ENCODE measurements at places on chromosomes 7 and 10.

GRCh38 chr7:150443793-150444540 is 6.5 kb upstream of the GIMAP8 start:
- DNase-seq, result no peak

DNA sequence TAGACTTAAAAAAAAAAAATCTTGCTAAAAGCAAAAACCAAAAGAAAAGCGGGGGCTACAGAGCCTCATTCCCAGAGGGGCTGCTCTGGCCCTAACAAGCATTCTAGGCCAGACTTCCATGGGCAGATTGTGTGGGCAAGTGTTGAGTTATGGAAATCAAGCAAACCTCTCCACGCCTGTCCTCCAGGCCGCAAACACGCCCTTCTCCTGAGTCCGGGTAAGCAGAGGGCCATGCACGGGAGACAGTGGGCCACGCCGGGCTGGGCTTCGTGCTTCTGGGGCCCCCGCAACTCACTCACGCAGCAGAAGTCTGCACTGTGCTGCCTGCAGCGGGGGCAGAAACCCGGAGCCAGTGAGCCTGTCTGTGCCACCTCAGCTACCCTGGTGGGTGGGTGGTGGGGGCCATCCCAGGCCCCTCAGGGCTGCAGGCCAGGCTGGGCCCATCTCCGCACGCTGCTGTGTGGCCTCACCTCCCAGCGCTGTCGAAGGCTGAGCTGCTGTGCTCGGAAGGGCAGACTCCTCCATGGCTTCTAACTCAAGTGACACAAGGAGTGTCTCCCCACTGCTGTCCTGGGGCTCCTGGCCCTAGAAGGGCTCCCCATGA is 125.6 kb downstream of the FAM53B start:
- DNase-seq, result no peak

GRCh38 chr7:38929460-38930171 is 20.6 kb upstream of the VPS41 start:
- no peak for DNase-seq

- no peak for DNase-seq
These were observed 665.1 kb downstream of the CCSER2 start for GRCh38 chr10:84993251-84994035.

- DNase-seq, result no peak
These were observed 82.2 kb downstream of the MDFIC start for GRCh38 chr7:115004121-115004520.

DNA sequence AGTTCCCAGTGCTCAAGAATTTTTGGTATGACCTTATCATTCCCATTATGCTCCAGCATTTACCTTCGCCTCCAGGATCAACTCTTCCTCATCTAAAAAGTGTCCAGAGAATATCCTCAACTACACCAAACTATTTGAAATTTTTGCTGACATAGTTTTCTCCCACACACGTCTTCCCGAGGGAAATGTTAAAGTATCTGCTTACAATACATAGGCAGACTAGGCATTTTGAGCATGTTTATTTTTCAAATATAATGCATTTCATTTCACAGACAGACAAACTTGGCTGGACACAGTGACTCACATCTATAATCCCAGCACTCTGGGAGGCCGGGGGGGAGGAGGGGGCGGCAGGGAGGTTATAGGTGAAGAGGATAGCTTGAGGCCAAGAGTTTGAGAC is 177.1 kb upstream of the TRIM24 start:
- no peak for DNase-seq

DNA sequence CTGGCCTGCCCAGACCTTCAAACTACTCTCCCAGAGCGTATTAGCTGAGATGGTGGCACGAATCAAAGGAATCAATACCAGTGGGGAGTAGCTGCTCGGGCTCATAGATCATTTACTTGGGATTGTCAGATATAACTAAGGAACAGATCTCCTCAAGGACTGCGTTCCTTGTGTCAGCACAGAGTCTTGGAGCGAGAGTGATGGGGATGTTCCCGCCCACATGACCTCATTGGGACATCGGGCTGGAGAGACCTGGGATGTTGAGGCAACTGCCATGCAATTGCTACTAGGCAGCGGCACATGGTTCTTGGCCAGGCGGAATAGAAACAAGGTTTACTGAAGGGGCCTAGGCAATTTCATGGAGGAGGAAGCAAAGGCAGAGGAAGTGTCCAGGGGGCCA is 132.6 kb downstream of the FRMD4A start:
- no peak for DNase-seq

DNA sequence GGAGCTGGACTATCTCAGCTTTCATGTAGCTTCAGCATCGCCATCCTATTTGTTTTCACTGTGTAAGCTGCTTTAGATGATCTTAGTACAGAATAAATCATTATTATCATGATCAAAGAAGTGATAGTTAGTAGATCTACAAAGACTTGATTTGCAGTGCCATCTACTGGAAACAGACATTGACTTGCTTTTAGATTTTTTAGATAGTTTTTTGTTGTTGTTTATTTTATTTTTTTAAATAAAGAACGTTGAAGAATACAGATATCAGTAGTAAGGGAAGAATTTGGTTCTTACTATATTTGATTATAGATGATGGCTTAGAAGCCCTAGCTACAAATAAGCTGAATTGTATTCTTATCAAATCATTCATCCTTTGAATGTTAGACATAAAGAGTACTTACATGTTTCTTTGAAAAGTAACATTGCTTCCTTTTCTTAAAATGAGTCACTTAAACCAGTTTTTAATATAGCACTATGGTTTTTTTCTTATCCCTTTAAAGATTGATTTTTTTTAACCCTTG is 6.3 kb upstream of the SFMBT2 start:
- no peak for DNase-seq

DNA sequence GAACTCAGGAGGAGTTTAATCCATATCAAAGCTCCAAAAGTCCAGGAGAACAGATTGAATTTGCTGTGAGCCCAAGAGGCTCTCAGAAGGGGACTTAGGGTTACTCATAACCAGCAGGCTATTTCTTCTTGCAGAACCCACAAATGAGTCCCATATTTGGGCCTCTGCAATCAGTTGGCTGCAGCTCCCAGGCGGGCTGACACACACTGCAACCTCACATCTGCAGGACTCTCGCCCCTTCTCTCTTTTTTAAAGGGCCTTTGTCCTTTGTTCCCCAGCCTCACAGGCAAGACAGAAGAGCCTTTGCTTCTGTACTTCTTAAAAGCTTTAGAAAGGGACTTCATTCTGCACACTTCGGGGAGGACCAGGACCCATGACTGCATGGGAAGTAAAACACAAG is 26.7 kb downstream of the CREB3L2 start:
- DNase-seq, result no peak

DNA sequence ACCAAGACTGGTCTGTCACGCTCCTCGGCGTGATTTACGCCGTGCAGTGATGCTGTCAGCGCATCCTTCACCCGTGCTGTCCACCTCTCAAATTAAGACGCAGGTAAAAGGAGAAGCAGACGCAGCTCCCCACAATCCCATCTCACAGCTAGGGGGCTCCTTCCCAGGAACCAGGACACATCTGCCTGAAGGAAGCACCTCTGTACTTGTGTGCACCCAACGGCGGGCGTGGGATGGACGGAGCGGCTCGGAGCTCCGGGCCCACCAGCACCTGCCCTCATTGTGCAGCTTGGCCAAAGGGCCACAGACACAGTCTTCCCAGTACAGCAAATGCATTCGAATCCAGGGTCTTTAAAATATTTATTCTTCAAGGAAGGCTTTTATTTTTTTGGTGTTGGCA is 55.3 kb downstream of the STK32C start:
- no peak for DNase-seq

GRCh38 chr7:139886206-139886605 is 57.1 kb downstream of the TBXAS1 start:
- DNase-seq, result no peak

DNA sequence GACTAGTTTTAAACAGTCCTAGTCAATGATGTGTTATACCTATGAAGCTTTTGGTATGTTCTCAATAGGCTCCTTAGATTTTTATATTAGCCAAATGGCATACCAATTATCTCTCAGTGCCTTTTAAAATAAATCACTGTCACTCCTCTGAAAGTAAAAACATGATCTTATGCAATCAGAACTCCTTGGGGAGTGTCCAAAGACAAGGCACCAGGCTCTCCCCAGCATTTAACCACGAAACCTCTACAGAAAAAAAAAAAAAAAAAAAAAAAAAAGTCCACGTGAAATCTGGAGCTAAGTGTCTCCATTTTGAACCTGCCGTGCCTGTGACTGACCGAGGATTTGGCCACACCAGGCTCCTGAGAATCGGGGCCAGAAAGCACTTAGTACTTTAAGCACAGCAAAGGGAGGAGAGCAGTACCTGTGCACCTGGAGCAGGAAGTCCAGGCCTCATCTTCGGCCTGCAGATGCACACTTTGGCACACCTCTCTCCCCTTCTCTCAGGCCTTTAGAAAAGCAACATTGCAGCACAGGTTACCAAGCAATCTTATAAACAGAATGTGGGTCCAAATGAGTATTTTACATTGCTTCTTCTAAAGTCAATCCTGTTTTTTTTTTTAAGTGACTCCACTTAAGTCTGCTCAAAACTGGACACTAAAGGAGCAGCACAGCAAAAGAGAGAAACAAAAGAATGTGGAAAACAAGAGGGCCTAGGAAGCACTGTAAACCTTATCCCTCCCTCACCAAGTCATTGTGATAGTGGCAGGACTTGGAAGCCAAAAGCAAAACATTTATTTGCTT is 1.5 kb downstream of the FAM13C start:
- no peak for DNase-seq

GRCh38 chr7:99679032-99679399 is 780 bp downstream of the CYP3A5 start:
- DNase-seq, result no peak

DNA sequence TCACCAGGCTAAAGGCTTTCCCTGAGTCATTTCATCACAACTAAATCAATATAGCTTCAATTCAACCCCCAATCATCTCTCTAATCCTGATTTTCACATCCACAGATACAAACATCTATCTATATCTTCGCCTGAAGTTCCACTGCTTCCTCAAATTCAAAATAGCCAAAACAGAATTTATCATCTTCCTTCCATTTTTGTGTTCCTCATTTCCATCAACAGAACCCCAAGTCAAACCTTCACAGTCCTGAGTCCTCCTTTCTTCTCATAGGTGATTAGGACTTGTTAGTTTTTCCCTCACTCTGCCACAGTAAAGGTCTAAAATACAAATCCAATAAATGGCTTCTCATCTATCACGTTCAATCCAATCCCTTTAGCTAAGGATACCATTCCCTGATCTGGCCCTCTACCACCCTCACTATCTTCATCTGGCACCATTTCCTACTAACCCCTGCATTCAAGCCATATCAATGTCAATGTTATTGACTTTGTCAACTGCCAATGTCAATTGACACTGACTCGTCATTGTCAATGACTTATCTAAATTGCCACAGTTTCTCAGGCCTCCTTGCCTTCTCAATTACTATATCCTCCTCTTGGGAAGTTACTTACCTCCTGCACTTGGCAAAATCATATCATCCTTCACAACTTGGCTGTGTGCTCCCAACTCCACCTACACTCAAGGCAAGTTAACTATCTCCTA is 2.6 kb downstream of the HYCC1 start:
- no peak for DNase-seq

GRCh38 chr10:131270461-131271190 is 40.9 kb downstream of the TCERG1L start:
- DNase-seq, result no peak

- DNase-seq, result no peak
These were observed 181.7 kb downstream of the PRKCQ start for GRCh38 chr10:6398399-6398798.

DNA sequence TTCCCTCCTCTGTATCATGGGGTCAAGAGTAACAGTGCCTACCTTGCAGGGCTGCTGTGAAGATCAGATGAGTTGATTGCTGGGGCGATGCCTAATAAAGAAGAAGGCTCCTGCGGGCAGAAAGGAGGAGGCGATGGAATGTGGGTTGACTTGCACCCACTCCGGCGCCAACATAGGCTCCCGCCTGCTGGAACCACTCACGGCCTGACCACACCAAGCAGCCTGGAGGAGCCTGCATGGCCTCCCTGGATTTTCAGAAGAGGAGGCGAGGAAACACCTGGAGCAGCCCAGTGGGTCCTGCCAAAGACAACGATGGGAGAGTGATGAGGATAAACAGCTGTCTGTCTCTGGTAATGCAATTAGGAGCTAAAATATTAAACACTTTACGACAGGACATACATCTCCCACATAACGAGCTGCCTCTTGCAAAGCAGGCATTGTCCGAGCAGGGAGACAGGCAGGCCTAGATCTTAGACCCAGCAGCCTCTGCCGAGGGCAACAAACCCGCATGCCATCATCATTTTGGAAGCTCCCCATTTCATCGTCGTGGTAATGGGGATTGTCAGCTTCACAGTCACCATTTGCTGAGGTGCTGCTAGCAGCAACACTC is 302.9 kb upstream of the ZMIZ1 start:
- DNase-seq, result no peak

DNA sequence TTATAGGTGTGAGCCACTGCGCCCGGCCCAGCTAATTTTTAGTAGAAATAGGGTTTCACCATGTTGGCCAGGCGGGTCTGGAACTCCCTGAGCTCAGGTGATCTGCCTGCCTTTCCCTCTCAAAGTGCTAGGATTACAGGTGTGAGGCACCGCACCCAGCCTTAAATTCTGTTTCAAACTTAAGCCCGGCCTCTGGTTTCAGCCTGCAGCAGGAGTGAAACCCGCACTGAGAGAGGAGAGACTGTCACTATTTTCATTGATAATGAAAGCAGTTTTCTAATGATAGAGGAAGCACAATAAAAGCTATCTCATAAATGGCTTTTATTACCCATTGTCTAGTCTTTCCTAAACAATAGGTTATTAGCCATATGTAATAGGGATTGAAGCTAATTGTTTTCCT is 415.5 kb downstream of the GALNT17 start:
- DNase-seq, result no peak

- no peak for DNase-seq
These were observed 153.7 kb downstream of the TNS3 start for GRCh38 chr7:47428052-47428767.

GRCh38 chr7:131400681-131401176 is 73.1 kb downstream of the MKLN1 start:
- DNase-seq, result no peak

GRCh38 chr7:152085131-152085530 is 59.7 kb downstream of the GALNT11 start:
- no peak for DNase-seq

- no peak for DNase-seq
These were observed 3.2 kb downstream of the ZNF853 start for GRCh38 chr7:6618621-6619020.

GRCh38 chr10:121708728-121709674 is 110.8 kb upstream of the FGFR2 start:
- no peak for DNase-seq

Measured in stimulated activated CD8-positive, alpha-beta memory T cell treated with anti-CD3 and anti-CD28 coated beads, Interleukin-7, amount 100 ng/mL, for 1 hour (primary cell).